Stimulated activated CD8-positive, alpha-beta memory T cell treated with anti-CD3 and anti-CD28 coated beads, Interleukin-4, amount 100 ng/mL, for 1 hour (primary cell): ENCODE measurements at places on chromosomes 1 and 21.

- DNase-seq, result no peak
Observed at GRCh38 chr1:59446257-59446901, 149.5 kb downstream of the FGGY start.

- DNase-seq, result no peak
Observed at GRCh38 chr1:41456847-41457540, 27.5 kb downstream of the EDN2 start.

DNA sequence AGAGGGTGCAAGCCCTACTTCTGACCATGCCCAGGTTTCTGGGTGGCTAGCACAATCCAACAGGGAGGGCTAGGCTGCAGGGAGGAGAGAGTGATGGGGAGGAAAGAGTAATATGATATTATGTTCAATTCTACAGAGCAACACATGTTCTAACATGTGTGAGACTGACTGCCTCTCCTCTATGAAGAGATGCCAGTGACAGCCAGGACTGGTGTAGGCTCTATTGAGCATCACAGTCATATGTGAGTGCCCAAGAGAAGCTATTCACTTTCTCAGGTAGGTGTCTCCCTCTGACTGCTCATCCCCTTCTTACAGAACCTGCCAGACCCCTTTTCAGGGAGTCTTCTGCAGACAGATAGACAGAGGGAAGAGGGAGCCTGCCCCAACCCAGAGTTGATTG, 446.1 kb downstream of the SIPA1L2 start:
- DNase-seq, result no peak

GRCh38 chr1:168220470-168220871, 5.3 kb upstream of the SFT2D2 start:
- no peak for DNase-seq

DNA sequence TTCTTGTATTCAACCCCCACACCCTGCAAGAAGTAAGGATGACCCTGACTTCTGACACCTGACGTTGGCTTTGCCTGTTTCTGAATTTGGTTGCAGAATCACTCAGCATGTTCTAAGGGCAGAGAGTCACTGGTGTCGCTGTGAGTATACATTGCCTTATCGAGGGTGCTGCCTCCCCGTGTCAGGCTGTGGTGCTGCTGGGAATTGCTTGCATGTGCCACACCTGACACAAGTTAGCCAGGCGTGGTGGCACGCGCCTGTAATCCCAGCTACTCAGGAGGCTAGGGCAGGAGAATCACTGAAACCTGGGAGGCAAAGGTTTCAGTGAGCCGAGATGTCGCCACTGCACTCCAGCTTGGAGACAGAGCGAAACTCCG, 45.9 kb downstream of the WDR4 start:
- peak; percentile 21 for DNase-seq

- no peak for DNase-seq
Observed at GRCh38 chr1:189151361-189151760, 1326.3 kb downstream of the BRINP3 start.

GRCh38 chr1:20153000-20153418, 13.9 kb downstream of the PLA2G2F start:
- DNase-seq, result no peak

DNA sequence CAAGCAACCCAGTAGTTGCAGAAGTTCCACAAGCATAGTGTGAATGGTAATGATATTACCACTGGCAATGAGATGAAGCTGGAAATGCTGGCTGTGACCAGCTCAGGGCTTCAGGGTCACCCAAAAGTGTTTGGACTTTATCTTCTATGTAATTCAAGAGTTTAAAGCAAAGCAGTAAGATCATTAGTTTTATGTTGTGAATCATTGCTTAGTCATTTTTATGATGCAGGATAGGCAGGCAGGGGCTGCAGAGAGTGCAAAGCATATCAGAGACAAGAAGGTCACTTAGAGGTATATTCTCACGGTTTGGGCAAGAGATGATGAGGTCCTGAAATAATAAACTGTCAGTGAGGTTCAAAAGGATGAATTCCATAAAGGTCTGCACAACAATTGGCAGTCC, 147.4 kb downstream of the OLFM3 start:
- DNase-seq, result no peak

DNA sequence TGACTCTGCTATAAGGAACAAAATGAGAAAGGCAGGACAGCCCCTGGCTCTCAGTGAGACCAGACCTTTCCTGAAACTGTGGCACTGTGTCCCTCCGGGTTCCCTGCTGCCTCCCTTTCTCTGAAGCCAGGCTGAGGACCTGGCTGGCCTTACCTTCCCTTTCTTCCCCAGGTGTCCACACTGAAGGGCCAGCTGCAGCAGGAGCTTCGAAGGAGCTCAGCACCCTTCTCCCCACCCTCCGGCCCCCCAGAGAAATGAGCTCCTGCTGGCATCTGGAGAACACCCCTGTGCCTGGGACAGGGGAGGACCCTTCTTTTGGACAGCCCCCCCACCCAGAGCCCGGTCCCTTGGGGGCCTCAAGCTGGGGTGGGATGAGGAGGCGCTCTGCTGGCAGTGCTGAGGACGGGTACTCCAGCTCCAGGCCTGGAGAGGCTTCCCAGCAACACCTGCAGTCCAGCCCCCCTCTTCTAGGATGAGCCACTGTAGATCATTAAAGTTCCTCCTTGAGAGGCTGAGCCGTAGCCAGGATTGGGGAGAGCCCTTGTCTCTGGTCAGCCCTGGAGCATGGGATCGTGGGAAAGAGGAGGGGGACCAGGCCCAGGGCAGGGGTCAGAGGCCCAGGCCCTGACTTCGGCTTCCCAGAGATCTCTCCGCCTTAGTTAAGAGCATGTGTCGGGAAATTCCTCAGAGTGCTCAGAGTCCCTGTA, 8.1 kb downstream of the MFAP2 start:
- DNase-seq, result no peak

GRCh38 chr1:109134423-109134822, 20.5 kb downstream of the ELAPOR1 start:
- DNase-seq, result no peak

DNA sequence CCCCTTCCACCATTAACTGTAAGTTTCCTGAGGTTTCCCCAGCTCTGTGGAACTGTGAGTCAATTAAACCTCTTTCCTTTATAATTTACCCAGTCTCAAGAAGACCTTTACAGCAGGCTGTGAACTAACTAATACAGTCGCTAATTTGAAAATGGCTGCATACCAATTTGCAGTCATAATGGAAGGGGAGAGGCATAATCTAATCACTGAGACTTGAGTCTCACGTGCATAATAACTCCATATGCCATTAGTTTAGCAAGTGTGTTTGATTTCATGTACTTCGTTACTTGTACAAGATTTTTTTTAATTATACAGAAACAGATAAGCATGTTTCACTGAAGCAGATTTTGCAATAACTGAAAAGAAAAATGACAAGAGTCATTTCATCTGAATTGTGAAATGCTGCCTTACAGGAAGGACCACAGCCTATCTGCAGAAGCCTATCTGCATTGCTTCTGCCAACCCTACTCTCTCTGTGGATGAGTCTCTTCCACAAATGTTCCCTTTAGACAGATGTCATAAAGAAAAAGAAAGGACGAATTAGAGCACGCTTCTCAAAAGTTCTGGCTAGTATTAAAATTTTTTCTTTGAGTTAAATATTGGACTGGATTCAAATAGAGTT, 99.1 kb downstream of the PTGER3 start:
- DNase-seq, result no peak

- DNase-seq, result no peak
Observed at GRCh38 chr1:99771513-99771918, 5.1 kb upstream of the FRRS1 start.
